ENCODE measurements at places on chromosomes 3 and 15.

- no peak for DNase-seq
Observed at GRCh38 chr15:75032395-75032794, 9.0 kb downstream of the PPCDC start.

DNA sequence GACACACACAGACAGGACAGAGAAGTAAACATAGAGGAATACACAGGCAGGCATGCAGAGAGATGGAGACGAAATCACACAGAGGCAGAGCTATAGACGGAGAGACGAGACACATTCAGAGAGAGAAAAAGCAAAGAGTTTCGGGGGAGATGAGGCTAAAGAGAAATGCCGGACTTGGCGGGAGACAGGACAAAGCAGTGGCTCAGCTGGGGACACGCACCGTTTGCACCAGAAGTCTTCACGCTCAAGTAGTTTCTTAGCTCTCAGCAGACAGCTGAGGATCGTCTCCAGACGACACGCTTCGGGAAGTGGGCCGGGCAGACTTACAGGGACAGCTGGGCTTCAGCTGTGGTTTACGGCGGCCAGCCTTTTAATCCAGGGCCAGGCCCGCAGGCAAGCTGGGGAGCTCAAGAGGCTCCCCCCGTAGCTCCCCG lies 56.2 kb upstream of the DLG1 start:
- no peak for DNase-seq

DNA sequence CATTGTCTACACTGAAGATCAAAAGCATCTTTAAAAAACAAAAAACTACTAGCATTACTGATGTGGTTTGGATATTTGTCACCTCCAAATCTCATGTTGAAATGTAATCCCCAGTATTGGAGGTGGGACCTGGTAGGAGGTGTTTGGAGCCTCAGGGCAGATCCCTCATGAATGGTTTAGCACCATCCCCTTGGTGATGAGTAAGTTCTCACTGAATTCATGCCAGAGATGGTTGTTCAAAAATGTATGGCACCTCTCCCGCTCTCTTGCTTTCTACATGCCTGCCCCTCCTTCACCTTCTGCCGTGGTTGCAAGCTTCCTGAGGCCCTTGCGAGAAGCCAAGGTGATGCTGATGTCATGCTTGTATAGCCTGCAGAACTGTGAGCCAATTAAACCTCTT lies 136.6 kb upstream of the FHIT start:
- no peak for DNase-seq

- no peak for DNase-seq
Observed at GRCh38 chr15:76802411-76802810, 102.7 kb downstream of the SCAPER start.

DNA sequence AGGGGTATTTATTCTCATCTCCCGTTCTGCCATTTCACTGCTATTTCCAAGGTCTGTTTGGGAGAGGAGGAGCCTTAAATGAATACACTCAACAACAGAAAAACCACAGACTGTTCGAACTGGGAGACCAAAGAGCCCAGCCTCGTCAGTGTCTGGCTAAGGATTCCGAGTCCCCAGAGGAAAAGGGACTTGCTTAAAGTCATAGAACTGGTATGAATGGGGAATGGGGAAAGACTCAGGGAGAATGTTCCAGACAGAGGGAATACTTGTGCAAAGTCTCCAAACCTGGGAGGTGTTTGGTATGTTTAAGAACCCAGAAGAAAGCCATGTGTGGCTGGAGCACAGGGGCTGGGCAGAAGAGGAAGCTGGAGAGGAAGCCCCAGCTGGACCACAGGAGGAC lies 46.9 kb downstream of the FAM43A start:
- DNase-seq, result no peak

Measured in amygdala (tissue), 56 donors.